Activated CD4-positive, alpha-beta T cell treated with anti-CD3 and anti-CD28 coated beads, Interleukin-2, amount 10 ng/mL, durations not matched to agents 7 days and 5 days (primary cell): ENCODE measurements at places on chromosomes 7 and 10.

- DNase-seq: no peak
Observed at GRCh38 chr7:158228986-158229385, 358.6 kb downstream of the PTPRN2 start.

GRCh38 chr7:132687981-132688383 lies 111.7 kb upstream of the PLXNA4 start:
- no peak for DNase-seq

DNA sequence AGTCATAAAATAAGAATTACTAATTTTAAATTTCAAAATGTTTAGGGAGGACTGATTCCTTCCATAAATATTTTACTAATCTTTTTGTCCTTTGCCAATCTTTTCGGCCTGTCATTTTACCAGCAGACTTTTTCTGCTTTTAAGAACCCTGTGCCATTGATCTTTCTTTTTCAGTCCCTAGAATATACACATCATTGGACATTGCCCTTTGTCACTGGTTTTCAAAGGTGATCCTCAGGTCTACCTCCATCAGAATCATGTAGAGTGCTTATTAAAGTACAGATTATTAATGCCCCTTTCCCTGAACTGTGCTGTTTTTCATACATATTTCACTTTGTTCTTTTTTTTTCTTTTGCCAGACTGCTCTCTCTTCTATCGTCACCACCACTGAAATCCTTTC lies 43.8 kb downstream of the SHOC2 start:
- DNase-seq: no peak

DNA sequence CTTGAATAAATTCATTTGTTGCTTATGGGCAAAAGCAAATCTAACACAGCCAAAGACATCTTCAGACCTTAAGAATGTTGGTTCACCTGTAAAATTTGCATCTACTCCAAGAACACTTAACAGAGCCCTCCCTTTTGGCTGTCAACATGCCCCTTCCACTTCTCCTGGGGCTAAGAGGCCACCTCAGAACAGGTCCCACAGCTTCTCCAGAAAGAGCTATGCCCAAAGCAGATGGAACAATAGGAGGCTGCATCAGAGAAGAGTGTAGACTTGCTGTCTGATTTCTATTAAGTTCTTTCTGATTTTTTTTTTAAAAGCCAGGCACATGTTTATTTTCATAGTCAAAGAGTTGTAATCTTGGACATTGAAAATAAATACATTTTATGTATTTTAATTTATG lies 26.1 kb upstream of the TRIL start:
- no peak for DNase-seq

- DNase-seq: no peak
Observed at GRCh38 chr7:121328508-121329190, at the start of gene WNT16. WNT16 (plus strand) TSS chr7:121329000; CDS start chr7:121329293, 293 bp downstream.

DNA sequence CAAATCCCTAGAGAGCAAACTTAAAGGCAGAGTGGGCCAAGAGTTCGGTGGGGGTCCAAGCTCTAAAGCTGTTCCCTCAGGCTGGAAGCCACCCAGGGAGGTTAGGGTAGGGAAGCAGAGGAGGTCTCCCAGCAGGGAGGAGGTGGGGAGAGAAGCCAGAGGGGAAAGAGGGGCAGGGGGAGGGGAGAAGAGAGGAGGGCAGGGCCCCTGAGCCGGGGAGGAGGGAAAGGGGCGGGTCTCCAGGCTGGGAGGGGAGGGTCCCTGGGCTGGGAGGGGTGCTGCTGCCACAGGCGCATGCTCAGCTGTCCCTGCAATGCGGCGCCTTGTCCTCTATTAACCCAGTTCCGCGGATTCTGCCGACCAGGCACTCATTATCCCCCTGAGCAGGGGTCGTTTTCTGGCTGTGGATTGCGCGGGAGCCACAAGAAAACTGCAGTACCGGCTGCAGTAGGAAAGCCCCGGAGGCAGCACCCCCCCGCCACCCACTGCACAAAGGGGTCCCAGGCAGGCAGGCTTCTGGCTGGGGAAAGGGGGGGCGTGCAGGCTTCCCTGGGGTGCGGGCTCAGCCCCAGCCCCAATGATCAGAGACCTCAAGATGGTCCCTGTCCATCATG lies 49.3 kb downstream of the CAMK2B start:
- no peak for DNase-seq

DNA sequence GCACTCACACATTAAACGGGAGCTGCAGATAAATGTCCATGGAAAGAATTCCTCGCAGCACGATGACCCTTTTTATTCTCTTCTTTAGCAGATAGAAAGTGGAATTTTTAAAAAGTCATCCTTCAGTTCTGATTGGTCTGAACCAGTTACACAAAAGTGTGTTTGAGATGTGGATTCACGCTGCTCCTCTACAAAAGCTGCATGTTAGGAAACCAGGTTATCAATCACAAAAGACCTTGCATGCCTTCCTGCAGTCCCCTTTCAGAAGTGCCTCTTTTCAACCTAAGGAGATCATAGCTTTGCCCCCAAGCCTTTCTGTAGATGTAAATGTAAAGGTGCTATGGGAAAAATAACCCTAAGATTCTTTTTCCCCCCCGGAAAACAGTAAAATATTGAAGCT lies 299.7 kb downstream of the PLXDC2 start:
- DNase-seq: no peak

- DNase-seq: no peak
Observed at GRCh38 chr10:69973678-69974077, 79.0 kb upstream of the MACROH2A2 start.

GRCh38 chr10:81920213-81920829 lies 45.3 kb downstream of the NRG3 start:
- DNase-seq: no peak

DNA sequence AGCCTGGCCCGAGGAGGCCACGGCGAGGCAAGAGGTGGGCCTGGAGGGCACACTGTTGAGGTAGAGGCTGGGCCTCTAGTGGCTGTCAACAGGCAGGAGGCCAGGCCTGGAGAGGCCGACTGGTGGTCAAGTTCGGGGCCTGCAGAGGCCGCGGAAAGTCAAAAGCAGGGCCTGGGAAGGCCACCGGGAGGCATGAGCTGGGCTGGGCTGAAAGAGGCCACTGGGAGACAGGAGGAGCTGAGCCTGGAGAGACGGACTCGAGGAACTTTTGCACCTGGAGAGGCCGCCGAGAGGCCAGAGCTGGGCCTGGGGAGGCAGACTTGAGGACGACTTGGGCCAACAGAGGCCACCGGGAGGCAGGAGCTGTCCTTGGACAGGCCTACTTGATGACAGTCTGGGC lies 321.2 kb downstream of the ZNF479 start:
- no peak for DNase-seq

GRCh38 chr10:71138166-71138830 lies 74.1 kb upstream of the UNC5B start:
- no peak for DNase-seq

- DNase-seq: no peak
Observed at GRCh38 chr10:132707776-132708171, 78.2 kb downstream of the NKX6-2 start.
